ENCODE measurements at places on chromosomes 4 and X.
A peak's percentile ranks its signal among the peaks of the same experiment; 100 is the strongest.

GRCh38 chr4:4864940-4865704 lies 5.7 kb downstream of the MSX1 start:
- H3K27me3 ChIP-seq, result peaks cover 26% of the 10 kb centered on the region
- H3K36me3 ChIP-seq, result no peaks in the 10 kb centered on the region

GRCh38 chrX:71228063-71228642 lies 5.1 kb downstream of the GJB1 start:
- no peak for DNase-seq
- no peaks in the 10 kb centered on the region for H3K4me1 ChIP-seq
- H3K27me3 ChIP-seq, result no peaks in the 10 kb centered on the region
- no peak overlapping the region for H3K4me3 ChIP-seq
- H3K36me3 ChIP-seq, result no peaks in the 10 kb centered on the region
- H3K27ac ChIP-seq, result no peak overlapping the region

DNA sequence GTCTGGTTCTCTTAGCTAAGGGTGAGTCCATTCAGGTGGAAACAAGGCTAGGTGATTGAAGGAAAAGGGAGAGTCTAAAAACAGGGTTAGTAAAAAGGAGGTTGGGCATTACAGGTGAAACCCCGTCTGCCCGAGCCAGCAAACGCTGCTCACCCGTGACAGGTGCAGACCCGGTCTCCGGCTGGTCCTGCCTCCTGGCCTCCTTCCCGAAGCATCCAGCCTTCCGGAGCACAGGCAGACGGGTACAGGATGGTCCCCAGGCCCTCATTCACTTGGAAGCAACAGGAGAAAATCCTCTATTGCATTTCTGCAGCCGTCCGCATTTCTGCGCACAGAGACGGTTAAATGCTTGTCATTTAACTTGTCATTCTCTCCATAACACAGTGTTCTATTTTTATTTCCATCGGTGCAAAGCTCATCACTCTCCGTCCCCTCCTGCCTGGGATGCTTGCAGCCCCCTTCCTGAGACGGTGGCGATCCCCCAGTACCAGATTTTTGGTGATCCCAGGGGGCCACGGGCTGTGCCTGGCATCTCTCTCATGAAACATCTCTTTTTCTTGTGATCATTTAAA lies 90.8 kb upstream of the PPP2R3B start:
- H3K27me3 ChIP-seq, result peaks cover 15% of the 10 kb centered on the region
- no peak for DNase-seq
- no peaks in the 10 kb centered on the region for H3K36me3 ChIP-seq
- no peak overlapping the region for H3K4me3 ChIP-seq
- H3K27ac ChIP-seq, result no peak overlapping the region

DNA sequence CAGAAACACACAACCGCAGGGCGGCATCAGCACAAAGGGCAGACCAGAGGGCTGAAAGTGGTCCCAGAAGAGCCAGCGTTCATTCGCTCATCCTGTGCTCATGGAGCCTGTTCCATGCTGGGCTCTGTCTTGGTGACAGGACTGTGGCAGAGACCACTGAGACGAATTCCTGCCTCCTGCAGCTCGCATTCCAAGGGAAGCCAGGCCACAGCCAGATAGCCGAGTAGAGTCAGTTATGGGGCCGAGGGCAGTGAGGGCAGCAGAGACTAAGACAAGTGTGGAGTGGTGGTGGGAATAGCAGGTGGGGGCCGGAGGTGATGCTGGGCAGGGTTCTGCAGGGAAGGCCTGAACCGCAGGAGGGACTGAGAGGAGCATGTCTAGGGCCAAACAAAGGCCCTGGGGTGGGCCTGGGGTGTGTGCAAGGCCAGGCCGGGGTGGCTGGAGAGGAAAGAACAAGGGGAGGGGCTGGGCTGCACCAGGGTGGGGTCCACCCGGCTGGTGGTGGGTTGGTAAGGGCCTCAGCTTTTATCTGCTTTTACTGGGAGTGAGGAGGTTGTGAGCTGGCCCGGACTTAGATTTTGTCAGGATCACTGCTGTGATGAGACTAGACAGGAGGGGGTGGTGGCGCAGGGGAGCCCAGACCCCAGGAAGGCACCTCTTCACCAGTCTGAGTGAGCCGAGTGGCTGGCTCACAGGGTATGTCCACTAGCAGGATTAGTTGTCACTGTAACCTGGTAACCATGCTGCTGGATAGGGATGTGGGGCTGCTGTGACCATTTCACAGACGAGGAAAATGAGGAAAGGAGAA lies 6.3 kb downstream of the PSAPL1 start:
- H3K27ac ChIP-seq, result no peak overlapping the region
- H3K27me3 ChIP-seq, result no peaks in the 10 kb centered on the region
- no peak overlapping the region for H3K4me3 ChIP-seq
- 0 out of 2 replicates have a peak, but pooled peaks cover 5% of the 10 kb centered on the region for H3K4me1 ChIP-seq
- H3K36me3 ChIP-seq, result no peaks in the 10 kb centered on the region
- DNase-seq, result no peak

DNA sequence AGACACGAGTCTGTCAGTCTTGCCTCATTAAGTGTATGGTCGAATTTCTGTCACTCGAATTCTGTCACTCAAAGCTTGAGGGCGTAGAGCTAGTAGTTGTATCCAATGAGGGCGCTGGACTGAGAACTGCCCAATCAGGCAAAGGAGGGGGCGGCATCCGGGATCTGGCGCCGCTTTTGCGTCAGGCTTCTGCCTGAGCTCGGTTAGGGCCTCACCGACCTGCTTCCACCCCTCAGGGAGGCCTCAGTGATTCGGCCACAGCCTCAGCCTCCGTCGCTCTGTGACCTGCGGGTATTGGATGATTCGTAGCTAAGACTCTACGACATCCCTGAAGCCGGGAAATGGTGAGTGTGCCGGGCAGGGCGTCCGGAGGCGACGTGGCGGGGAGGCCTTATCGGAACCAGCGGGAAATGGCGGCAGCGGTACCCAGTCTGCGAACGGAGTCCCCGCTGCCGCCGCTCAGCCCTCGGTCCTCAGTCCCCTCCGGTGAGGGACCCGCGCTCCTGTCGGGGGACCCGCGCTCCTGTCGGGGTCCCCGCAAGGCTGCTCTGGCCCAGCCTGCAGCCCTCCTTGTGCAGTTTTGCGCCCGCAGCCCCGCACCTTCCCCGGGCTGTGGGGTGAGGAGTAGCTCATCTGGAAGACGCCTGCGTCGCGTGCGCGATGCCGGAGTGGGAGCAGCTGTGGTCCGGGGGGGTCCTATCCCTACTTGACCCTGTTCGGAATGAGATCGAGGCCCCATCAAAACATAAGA lies 88.3 kb downstream of the ZNF718 start:
- no peak for DNase-seq
- no peaks in the 10 kb centered on the region for H3K27me3 ChIP-seq
- no peaks in the 10 kb centered on the region for H3K36me3 ChIP-seq

GRCh38 chr4:186946682-186947294 lies 223.1 kb upstream of the FAT1 start:
- H3K27me3 ChIP-seq, result no peaks in the 10 kb centered on the region
- H3K4me1 ChIP-seq, result no peaks in the 10 kb centered on the region
- no peak overlapping the region for H3K27ac ChIP-seq
- no peak overlapping the region for H3K4me3 ChIP-seq
- DNase-seq, result peak; percentile 81

- no peaks in the 10 kb centered on the region for H3K36me3 ChIP-seq
- H3K27me3 ChIP-seq, result no peaks in the 10 kb centered on the region
- H3K27ac ChIP-seq, result no peak overlapping the region
- peaks cover 25% of the 10 kb centered on the region for H3K4me1 ChIP-seq
Measured at GRCh38 chr4:185761352-185762235, 50.4 kb downstream of the SORBS2 start.

DNA sequence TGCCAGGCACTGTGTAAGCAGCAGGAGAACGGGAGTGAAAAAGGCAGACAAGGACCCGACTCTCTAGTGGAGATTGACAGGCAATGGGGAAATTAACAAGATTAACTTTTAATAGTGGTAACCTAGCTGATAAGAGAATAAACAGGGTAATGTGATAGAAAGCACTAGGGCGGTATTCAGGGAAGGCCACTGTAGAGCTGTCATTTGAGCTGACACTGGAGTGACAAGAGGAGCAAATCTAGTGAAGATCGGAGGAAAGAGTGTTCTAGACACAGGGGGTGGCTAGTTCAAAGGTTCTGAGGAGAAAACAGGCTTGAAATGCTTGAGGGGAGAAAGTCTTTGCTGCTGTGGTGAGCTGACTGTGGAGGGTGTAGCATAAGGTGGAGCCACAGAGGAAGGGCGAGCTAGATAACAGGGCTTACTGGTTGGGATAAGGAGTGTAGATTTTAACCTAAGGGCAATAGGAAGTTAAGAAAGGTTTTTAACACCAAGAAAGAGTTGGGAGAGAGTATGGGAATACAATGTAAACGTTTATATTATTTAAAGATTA lies 122.8 kb downstream of the SLC10A7 start:
- H3K27me3 ChIP-seq, result no peaks in the 10 kb centered on the region
- no peak overlapping the region for H3K27ac ChIP-seq
- no peak for DNase-seq
- H3K4me1 ChIP-seq, result no peaks in the 10 kb centered on the region
- H3K36me3 ChIP-seq, result no peaks in the 10 kb centered on the region
- H3K4me3 ChIP-seq, result no peak overlapping the region

GRCh38 chr4:16807355-16807754 lies 91.1 kb downstream of the LDB2 start:
- DNase-seq, result no peak
- no peaks in the 10 kb centered on the region for H3K4me1 ChIP-seq
- no peak overlapping the region for H3K27ac ChIP-seq

DNA sequence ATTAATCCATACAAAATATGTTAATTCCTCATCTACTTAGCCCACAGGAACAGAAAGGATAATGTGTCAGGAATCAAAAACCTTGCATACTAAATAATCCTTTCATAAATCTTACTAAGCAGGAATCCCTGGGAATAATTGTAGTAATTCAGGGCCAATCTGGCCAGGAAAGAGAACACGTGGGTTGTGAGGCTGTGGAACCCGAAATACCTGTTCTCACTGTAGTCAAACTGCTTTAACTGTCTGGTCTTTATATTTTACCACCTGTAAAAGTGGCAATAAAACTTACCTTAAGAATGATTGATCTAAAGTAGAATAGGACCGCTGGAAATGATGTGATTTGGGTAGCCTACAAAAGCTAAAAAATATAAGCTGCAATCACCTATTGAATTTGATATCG lies 1620.9 kb downstream of the STIM2 start:
- peak; percentile 71 for DNase-seq
- H3K4me3 ChIP-seq, result no peak overlapping the region
- no peak overlapping the region for H3K27ac ChIP-seq
- H3K36me3 ChIP-seq, result no peaks in the 10 kb centered on the region
- H3K27me3 ChIP-seq, result no peaks in the 10 kb centered on the region

DNA sequence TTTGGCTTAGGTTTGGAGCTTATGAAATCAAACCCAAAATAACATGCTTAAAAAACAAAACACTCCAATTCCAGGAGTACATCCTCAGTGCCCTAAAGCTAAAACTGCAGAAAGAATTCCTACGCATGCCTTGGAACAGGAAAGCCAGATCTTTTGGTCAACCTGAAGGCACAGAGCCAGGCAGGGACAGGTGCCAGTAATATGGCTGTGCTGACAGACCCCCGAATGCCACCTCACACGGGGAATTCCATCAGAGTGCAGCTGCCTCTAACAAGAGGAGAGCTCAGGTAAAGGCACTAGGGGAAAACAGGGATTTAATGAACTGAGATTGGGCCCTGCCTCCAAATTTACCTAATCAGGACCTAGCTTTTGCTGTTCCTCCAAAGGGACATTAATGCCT lies 77.1 kb downstream of the SHISA3 start:
- H3K4me3 ChIP-seq, result no peak overlapping the region
- no peak for DNase-seq
- H3K27me3 ChIP-seq, result no peaks in the 10 kb centered on the region
- no peaks in the 10 kb centered on the region for H3K36me3 ChIP-seq
